ENCODE measurements at places on chromosomes 1 and 21.

DNA sequence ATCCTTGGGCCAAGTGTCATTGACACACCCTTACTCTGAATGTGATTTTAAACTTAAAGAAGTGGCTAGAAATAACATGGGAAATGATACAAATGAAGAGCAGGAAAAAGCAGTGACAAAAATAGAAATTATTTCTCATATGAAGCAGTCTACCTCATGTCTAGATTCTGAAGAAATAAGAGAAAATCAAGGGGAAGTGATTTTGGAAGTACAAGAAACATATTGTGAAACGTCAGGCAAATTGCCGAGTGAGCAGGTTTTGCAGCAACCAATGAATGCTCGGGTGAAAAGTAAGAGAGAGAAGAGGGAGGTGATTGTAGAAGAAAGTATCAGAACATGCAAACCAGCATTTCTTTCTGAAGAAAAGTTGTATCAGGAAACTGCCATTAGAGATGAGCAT, 130.7 kb downstream of the MACF1 start:
- no peak for DNase-seq

GRCh38 chr1:156591181-156591431, 470 bp upstream of the NAXE start:
- no peak for DNase-seq

GRCh38 chr1:220300442-220301121, 28.3 kb upstream of the RAB3GAP2 start:
- peak; percentile 55 for DNase-seq

GRCh38 chr1:235424092-235424491, 56.9 kb downstream of the TBCE start:
- DNase-seq: no peak

DNA sequence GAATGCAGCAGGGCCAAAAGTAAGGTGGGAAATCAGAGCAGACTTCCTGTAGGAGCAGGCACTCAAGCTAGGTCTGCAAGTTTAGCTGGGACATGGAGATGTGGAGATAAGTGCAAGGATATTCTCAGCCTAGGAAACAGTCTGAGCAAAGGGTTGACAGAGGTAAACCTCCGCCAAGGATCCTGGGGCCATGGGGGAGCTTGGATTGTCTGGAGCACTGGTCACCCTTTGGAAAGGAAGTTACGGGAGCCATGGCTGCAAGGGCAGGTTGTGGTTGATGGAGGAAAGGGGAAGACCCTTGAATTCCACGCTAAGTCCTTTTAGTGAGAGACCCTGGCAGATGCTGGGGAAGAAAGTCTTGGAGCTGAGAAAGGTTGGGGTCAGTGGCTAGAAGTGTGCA, 150.9 kb downstream of the PTPRU start:
- no peak for DNase-seq

GRCh38 chr1:49435291-49435690, 588.5 kb downstream of the AGBL4 start:
- no peak for DNase-seq

DNA sequence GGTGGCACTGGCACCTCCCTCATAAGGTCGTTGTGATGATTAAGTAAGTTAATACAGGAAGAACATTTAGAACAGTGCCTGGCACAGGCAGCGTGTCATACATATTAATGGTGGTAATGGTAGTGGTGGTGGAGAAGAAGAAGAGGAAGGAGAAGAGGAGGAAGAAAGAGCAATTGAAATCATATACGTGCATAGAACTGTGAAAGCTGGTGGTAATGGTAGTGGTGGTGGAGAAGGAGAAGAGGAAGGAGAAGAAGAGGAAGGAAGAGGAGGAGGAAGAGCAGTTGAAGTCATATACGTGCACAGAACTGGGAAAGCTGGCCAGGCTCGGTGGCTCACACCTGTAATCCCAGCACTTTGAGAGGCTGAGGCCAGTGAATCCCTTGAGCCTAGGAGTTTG, 121.3 kb upstream of the HOOK1 start:
- no peak for DNase-seq

GRCh38 chr1:64155278-64155677, 48.1 kb upstream of the UBE2U start:
- DNase-seq: no peak

DNA sequence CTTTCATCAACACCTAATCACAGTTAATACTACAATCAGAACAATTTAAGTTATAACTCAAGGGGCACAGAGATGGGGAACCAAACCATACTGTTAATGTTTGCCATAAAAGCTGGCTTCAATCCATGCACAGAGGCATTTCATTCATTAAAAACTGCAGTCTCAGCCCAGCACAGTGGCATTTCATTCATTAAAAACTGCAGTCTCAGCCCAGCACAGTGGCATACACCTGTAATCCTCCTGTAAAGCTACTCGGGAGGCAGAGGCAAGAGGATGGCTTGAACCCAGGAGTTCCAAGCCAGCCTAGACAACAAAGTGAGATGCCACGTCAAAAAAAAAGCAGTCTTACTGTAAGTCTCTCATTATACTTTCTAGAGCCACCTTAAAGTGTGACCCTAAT, 29.2 kb downstream of the ARID4B start:
- DNase-seq: no peak

DNA sequence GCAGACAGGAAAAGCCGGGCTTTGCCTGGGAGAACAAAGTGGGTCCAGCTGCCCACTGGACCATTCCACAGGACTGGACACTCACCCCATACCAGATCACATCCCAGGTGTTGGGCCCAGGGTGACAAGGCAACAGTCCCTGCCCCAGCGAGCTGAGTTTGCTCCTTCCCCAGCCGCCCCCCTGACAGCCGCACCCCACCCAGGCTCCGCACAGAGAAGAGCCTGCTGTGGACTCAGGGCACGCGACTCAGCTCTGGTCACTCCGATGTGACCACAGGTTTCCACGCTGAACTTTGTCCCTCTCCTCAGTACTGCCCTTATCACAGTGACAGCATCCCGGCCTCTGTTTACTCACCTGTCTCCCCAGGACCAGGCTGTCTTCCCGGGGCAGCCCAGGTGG, 1.2 kb downstream of the BMP8B start:
- no peak for DNase-seq

- DNase-seq: no peak
Observed at GRCh38 chr21:14452031-14452726, 69.2 kb upstream of the HSPA13 start.

- no peak for DNase-seq
Observed at GRCh38 chr1:22529901-22530621, 33.2 kb upstream of the EPHA8 start.

GRCh38 chr1:180040034-180040433, 85.4 kb downstream of the CEP350 start:
- DNase-seq: no peak

DNA sequence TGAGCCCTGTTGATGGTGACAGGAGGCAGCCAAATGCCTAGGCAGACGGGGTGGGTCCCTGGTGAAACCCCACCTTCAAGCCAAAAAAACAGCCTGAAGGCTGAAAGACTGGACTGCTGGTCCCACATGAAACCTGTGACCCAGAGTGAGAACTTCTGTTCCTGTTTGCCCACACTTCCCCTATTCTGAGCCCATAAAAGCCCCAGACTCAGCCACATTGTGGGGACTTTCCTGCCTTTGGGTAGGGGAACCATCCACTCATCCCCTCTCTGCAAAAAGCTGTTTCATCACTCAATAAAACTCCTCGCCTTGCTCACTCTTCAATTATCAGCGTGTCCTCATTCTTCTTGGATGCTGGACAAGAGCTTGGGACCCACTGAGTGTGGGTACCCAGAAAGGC, 25.2 kb downstream of the HTR6 start:
- no peak for DNase-seq

GRCh38 chr21:45431781-45432572, 27.0 kb downstream of the COL18A1 start:
- no peak for DNase-seq

DNA sequence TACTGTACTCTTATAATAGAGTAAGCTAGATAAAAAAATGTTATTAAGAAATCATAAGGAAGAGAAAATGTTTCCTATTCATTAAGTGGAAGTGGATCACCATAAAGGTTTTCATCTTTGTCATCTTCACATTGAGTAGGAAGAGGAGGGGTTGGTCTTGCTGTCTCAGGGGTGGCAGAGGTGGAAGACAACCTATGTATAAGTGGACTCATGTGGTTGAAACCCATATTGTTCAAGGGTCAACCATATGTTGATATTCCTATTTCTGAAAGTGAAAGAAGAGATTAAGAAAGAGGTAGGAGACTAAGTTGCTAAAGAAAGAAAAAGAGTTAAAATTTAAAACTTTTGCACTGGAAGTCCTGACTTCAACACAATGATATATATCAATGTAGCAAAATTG, 4.9 kb upstream of the ZP4 start:
- DNase-seq: no peak

DNA sequence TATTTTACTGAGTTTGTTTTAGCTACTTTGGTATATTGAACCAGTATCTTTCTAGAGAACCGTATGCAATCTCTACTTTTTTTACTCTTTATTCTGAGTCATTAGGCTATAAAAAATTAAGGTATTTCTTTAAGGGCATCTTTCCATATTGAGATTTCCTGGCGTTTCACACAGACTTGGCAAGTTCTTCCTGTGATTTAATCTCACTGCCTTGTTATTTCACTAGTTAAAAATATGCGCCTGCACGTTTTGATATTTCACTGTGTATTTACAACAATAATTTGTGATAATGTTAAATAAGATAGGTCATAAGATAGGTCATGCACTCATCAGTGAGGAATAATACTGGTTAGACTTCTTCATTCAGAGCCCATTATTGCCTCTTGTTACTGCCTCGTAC, 16.2 kb upstream of the CR1L start:
- DNase-seq: no peak

DNA sequence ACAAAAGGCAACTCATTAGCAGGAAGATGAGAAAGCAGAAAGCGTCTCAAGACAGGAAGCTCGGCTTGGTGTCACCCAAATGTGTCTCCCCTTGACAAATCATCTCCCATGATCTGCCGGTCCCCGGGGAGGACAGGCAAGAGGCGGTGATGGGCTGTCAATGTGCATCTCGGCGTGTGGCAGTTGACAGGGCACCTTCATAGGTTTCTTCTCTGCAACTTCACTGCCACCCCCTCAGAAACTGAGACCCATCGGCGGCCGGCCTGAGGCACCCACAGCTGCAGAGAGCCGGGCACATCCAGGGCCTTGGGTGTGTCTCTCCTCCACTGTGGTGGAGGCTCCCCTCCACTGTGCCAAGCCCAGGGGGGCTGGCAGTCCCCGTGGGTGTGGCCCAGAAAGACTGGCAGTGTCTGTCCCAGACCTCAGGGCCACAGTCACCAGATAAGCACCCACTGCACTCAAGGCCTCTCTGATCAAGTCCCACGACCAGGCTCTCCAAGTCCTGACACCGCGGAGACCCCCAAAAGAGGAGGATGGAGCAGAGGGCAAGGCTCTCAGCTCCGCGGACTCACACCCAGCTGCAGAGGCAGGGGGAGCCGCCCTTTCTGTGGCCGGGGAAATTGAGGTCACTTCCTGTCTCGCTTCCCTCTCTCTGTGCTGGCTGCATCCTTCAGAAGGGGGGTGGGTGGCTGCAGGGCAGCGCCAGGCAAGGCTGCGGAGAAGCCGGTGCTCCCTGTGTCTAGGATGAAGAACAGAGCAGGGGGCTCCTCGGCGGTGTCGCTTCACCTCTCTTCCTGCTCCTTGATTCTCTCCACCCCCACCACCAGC, 39.6 kb upstream of the LBR start:
- no peak for DNase-seq

- no peak for DNase-seq
Observed at GRCh38 chr1:196660852-196661251, 9.0 kb downstream of the CFH start.

GRCh38 chr21:44927587-44928461, 7.1 kb upstream of the ITGB2 start:
- no peak for DNase-seq

DNA sequence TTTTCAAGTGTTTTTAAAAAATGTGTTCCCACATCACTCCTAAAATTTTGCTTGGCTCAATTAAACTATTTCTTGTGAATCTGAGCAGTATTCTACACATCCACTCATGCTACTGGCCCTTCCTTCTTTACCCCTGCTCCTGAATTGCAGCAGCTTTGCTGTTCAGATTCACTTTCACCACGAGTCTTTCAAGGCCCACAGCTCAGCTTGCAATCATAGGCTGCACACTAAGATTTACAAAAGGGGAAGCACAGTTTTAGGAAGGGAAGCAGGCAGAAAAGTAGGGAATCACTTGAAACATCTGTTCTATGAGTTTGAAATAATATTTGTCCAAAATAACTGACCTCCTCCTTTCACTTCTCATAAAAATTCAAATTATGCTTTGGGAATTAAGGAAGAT, 70.9 kb upstream of the EDEM3 start:
- no peak for DNase-seq

- no peak for DNase-seq
Observed at GRCh38 chr1:25392841-25393240, 27.8 kb downstream of the RHCE start.

GRCh38 chr21:42258150-42258884, 39.4 kb downstream of the ABCG1 start:
- no peak for DNase-seq

DNA sequence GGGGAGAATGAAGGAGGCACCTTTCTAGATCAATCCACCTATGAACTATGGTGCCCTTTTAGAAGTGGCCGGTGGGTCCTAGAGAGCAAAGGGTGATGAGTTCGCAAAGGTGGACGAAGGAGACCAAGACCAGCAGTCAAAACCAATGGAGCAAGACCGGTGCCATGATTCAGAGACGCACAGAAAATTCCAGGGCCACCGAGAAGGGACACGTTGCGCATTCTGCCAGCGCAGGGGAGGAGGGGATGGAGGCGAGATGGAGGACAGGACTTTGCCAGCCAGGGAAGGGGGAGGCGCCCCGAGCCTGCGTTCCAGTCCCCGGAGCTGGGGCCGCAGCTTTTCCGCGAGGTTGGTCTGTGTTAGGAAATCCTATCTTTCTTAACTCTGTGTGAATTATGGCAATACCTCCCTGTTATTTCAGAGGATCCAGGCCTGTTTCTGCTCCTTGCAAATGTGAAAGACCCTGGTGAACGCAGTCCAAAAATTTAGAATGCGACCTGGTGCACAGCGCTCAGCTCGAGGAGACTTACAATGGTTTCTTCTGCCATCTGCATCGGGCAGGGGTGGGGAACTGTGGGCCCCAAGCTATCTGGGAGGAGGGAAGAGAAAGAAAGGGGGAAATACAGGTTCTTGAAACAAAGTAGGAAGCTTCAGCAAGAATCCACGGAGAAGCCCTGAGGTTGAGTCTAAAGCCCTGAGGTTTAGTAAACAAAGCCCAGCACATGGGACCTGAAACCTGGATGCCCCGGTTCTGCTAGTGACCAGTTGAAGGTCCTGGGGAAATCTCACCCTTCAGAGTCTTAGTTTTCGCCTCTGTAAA, 129.4 kb downstream of the MRPS6 start:
- no peak for DNase-seq

- DNase-seq: peak; percentile 41
Observed at GRCh38 chr1:54886724-54887664, at the start of gene DHCR24. Gene DHCR24 (minus strand): TSS chr1:54887195. CDS start chr1:54887119, 76 bp downstream.

- DNase-seq: no peak
Observed at GRCh38 chr1:168167806-168168205, 11.0 kb upstream of the TIPRL start.

Data from brain pericyte (primary cell).